ENCODE measurements at places on chromosomes 2 and 18.
A peak's percentile ranks its signal among the peaks of the same experiment; 100 is the strongest.

DNA sequence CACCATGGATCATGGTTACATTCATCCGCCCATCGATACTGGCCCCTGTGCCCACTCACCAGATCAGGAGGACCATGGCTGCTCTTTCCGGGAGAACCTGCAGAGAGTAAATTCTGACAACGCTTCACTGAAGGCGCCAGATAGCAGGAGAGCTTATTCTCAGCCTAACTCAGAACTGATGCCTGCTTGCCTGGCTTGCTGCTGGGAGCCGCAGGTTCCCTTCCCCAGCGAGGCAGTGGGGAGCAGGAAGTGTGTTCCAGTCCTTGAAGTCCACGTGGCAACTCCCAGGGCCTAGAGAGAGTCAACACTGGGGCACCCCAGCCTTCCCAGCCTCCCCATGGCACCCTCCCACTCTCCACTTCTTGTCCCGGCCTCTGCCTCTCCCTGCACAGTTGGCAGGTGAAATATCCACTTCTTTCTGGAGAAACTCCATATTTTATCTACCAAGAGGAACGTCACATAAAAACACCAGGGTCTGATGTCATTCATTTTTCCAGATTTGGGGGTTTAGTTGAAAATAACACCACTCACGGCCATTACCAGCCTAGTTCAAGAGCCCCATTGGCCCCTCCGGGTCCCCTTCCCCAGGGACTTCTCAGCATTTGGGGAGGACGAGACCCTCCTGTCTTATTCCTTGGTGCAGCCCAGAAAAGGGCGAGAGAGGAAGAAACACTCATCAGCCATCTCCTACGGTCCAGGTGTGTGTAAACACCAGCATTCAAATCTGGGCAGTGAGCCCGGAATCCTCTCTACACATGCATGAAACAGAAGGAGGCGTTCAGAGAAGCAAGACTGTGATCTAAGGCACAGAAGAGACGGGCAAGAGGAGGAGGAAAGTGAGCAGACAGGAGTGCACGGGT lies 3.5 kb upstream of the TUBB6 start:
- peak; percentile 41 for DNase-seq

GRCh38 chr2:241882091-241882625 lies 12.6 kb downstream of the RTP5 start:
- peak; percentile 74 for DNase-seq

DNA sequence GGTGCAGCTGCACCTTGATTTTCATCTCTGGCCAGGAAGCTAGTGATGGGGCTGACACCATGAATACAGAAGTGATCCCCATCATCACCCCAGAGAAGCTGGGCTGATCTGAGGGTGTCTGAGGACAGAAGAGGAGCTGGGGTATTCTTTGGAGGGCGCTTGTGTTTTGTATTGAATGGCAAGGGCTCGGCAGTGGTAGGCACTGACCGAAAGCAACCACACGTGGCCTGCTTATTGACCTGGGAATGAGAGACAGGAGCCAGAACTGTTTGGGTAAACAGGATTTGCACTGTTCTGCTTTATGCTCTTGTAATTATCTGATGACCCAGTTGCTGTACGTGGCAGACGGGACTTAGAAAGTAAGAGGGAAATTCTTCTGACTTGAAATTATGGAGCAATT lies 62.6 kb upstream of the RPL31 start:
- no peak for DNase-seq

DNA sequence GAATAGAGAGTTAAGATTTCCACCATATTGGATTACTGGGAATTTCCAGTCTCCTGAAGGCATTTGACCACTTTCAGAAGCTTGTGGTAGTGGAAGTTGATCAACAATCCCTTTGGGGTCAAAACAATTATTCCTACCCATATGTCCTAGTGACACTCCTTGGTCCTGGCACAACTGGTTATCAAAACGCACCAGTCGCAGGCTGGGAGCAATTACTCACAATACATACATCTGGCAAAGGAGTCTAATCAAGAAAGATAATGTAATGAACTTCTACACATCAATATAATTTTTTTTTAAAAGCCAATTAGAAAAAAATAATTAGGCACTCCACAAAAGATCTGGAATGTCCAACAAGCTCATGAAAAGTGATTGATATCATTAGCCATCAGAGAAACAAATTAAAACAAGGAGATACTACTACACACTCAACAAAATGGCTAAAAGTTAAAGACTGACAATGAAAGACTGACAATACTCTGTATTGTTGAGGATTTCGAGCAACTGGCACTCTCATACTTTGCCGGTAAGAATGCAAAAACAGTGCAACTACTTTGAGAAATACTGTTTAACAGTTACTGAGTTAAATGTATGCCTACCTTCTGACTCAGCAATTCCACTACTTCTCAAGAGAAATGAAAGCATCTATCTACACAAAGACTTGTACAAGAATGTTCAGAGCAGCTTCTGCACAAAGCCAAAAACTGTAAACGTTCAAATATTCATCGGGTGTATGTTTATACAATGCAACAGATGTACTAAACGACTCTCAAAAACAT lies 2.0 kb downstream of the INO80C start:
- DNase-seq, result no peak

DNA sequence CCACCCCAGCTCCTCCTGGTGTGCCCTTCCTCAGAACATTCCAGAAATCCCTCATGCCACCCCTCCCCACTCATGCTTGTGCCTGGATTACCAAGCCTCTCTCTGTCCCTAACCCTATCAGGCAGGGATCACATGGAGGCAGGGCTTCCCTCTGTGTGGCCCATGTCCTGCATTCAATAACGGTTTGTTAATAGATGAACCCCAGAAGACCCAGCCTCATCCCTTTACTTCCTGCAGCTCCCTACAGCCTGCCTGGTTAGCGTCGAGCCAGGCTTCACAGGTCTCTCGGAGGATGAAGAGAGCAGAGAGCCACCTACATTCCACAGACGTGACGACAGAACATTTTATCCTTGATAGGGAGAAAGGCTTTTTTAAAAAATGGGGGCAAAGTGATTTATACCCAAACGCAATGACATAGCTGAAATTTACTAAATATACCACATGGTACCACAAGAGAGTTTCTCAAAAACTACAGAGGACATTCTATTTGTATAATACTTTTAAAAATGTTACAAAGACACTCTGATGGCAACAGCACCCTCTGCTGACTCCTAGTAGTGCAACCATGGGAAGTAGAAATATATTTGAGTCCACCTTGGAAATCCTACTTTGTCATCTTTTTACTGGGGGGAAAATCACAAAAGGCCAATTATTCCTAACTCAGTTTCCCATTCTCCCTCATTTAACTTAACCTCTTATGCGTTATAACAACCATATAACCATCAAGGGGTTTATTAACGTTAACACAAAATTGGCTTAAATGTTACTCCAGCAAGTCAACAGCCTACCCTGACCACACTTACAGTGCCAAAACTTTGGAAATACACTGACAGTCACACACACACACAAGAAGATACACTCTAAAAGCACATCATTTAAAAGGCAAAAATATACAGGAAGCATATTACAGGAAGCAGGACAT lies 30.7 kb downstream of the FBXO15 start:
- DNase-seq, result no peak

GRCh38 chr2:134268265-134268664 lies 14.4 kb downstream of the MGAT5 start:
- DNase-seq, result no peak

DNA sequence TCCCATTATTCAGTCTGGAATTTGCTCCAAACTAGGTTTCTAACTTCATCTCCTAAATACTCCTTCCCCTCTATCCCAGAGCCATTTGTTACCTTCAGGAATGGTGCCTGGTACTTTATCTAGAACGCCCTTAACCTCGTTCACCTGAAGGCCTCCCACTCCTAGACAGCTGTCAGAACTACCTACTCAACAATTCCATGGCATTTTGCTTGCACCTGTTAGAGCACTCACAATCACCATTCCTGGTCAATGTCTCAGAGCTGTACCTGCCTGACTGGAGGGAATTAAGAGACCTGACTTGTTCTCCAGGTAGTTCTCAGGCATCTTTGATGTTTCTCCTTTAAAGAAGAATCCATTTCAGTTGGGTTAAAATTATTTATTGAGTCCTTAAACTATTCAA lies 88.9 kb downstream of the GAREM1 start:
- DNase-seq, result no peak

DNA sequence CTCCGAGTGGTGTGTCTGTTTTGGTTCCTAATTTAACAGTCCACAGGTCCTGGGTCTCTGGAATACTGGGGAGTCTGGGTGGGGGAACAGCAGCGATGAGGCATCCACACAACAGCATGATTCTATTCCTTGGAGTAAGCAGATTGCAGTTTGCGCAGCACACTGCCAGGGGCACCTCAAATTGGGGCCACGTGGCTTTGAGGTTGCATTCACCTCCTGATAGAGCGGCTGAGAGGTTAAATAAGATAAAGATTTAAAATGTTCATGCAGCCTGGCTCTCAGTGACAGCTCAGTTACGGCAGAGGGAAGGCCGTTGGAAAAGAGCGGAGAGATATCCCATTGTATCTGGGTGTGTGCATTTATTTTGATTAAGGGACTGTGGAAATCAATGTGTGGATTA lies 202.3 kb downstream of the ASB1 start:
- DNase-seq, result no peak

DNA sequence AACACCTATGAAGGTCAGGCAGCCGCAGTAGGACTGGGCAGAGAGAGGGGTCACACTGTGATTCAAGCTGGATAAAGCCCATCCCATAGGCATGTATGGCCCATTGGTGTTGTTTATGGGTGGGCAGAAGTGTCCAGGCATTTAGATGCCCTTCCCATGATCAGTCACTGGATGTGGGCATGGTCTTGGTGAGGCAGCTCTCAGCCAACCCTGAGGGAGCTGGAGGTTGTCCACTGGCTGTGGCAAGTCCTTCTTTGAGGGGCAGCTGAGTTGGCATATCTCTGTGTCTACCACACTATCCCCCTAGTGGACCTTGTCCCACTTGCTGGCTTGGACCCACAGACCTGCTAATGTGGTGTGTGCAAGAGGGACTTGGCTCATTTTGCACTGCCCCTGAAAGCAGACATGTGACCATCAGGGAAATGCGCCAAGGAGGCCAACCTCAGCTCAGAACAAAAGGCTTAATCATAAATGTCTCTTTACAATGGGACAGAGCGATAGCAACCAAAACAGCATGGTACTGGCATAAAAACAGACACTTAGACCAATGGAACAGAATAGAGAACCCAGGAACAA lies 82.0 kb downstream of the TMEM17 start:
- DNase-seq, result no peak

GRCh38 chr18:2459886-2460285 lies 111.4 kb downstream of the METTL4 start:
- no peak for DNase-seq
